ENCODE measurements at places on chromosomes 2 and 18.

DNA sequence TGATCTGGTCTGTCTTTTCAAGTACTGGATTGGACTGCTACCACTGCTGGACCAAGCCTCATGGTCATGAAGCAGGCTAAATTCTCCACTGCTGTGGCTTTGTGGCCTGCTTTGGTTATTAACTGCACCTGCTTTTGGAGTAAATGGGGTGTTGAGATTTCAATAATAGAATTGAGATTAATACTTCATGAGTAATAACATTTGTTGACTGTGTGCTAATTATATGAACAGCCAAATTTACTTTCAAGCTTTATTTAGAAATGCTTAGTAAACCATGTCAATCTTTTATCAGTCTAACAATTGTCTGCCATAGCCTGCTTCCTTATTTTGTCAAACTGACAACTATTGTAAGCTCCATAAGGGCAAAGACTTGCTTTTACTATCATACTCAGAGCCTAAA, 27.4 kb upstream of the MTIF2 start:
- DNase-seq, result no peak

GRCh38 chr18:9839853-9840252, 45.9 kb upstream of the TXNDC2 start:
- DNase-seq, result no peak

GRCh38 chr2:127104881-127105655, 1.9 kb downstream of the BIN1 start:
- DNase-seq, result no peak

DNA sequence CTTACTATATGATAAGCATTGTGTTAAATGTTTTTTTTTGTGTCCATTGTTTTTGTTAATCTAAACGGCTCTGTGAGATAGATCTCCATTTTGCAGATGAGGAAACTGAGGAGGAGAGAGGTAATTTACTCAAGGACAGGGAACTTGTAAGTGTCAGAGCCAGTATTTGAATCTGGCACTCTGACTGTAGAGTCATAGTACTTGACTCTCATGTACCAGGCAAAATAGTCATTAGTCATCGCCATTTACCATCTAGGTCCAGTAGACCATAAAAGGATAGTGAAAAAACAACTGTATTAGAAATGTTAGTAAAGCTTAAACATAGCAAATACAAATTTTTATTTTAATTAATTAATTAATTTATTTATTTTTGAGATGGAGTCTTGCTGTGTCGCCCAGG, 4.8 kb downstream of the PSMD14 start:
- DNase-seq, result no peak

GRCh38 chr18:45806226-45806625, 19.2 kb upstream of the SIGLEC15 start:
- DNase-seq, result no peak

DNA sequence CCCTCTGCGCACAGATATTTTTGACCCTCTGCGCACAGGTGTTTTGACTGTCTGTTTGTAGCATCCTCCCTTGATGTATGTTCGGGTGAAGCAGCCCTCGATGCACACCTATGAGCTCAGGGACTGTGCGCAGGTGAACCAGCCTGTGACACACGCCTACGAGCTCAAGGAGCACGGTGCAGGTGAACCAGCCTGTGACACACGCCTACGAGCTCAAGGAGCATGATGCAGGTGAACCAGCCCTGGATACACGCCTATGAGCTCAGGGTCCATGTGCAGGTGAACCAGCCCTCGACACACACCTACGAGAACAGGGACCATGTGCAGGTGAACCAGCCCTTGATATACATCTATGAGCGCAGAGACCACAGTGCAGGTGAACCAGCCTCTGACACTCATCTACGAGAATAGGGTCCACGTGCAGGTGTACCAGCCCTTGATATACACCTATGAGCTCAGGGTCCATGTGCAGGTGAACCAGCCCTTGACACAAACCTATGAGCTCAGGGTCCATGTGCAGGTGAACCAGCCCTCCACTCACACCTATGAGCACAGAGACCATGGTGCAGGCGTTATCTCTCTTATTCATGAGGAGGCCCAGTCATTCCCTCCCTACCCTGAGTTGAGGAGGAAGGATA, 33.9 kb downstream of the SH3BP4 start:
- DNase-seq, result no peak

GRCh38 chr2:224938651-224939182, 103.6 kb downstream of the DOCK10 start:
- no peak for DNase-seq

GRCh38 chr18:56407646-56408180, 230.7 kb downstream of the TXNL1 start:
- no peak for DNase-seq

DNA sequence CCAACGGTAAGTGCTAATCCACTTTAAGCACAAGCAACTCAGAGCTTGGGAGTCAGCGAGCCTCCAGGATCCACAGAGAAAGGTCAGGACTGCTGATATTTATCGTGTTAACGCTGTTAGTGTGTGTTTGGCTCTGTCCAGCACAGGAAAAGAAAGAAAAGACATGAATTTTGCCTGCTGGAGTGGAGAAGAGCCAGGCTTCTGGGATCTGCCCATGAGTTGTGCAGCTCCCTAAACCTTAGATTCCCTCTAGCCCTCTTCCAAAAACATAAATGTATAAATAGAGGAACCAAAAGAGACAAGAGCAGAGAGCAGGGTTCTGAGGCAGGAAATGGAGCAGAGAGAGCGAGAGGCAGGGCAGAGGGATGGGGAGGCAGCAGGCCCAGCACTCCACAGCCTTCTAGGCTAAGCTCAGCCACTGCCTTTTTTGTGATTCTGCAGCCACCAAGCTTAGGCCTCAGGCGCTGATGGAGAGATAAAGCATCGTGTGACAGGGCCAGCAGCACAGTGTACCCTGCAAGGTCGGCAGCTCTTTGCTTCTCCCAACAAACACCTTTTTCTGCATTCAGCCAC, 14.5 kb upstream of the MAT2A start:
- no peak for DNase-seq

DNA sequence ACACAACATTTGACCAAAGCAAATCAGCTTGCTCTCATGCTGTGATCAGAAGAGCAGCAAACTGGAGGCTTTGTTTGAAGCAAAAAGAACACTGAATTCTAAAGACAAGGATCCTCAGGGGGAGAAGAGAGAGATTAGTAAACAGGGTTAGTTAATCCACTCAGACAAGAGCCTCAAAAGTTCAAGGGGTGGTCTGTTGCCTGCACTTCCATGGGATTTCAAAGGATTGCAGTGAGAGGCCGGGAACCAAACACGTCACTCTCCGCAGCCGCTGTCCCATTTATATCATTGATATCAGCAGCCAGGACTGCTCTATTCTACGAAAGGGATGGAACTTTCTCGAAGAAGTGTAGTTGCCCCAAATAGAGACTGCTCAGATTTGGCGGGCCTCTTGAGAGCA, 97.8 kb upstream of the SP3 start:
- DNase-seq, result no peak

DNA sequence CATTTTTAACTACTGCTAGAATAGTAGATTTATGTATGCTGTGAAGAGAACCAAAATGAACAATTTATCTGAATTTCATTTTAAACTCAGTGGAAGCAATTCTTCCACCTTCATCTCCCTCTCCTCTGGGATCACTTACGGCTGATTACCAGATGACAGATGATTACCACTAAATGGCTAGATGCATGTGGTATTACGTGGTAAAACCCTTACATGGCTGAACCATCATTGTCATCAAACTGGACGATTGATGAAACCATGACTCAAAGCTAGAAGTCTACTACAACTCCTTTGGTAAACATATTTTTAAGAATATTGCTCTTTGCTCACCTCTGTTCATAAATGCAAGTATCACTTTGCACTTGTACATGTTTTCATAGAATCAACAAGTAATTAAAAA, 48.5 kb upstream of the DOCK10 start:
- no peak for DNase-seq

DNA sequence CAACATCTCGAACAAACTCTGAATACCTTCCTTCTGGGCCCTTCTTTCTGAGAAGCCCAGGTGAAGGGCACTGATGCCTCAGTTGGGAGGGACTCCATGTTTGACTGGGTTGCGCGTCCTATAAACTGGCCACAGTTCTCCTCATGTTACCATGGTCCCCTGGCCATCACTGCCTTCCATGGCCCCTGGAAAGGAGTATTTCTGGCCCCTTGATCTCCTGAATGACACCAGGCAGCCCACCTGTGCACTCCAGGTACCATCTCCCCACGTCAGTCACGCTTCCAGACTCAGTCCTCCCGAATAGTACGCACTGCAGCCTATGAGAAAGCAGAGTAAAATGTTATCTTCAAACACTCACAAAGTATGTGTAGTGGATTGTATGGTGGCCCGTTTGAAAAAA, 73.9 kb downstream of the ACKR3 start:
- DNase-seq, result no peak

GRCh38 chr2:206212673-206213513, 53.2 kb downstream of the EEF1B2 start:
- DNase-seq, result peak; percentile 28

DNA sequence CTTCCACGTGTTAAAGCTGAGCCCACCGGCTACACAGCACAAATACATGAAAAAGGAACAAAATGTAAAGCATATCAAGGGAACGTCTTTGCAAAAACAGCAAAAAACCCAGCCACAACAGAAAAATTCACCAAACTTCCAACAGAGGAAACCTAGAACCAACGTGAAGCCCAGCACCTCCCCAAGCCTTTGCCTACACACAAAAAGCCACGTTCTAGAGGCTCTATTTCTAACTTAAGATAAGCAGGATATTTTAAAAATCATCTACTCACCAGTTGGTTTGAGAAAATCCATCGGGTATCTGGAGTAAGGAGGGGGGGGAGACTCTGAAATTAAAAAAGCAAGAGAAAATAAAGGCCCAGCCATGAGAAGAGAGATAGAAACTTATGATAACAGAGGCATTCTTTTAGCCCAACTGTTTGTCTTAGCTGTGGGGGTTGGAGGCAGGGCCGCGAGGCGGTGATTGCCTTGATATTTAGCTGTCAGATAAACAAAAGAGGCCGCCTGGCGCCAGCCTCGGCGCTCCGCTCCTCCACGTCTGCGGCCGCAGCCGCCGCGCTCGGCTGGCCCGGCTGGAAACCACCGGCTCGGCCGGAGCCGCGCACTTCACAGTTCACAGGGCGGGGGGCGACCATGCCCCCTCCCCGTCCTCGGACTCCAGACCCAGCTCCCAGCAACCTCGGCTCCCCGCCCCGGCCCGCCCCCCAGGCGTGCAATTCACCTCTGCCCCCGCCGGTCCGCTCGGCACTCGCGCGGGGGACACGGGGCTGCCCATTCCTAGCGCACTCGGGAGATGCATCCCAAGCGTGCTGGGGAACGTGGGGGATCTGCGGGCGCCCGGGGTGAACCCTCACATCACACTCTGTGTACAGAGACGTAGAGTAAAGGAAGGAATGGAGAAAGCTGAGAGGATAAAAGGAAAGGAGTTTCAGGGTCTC, 2.4 kb downstream of the SMAD7 start:
- DNase-seq, result peak; percentile 60

- DNase-seq, result no peak
Measured at GRCh38 chr2:32422133-32422532, 65.3 kb downstream of the BIRC6 start.

- no peak for DNase-seq
Measured at GRCh38 chr2:206240327-206240726, 34.1 kb upstream of the ZDBF2 start.

- no peak for DNase-seq
Measured at GRCh38 chr2:172834881-172835280, 99.2 kb downstream of the RAPGEF4 start.

DNA sequence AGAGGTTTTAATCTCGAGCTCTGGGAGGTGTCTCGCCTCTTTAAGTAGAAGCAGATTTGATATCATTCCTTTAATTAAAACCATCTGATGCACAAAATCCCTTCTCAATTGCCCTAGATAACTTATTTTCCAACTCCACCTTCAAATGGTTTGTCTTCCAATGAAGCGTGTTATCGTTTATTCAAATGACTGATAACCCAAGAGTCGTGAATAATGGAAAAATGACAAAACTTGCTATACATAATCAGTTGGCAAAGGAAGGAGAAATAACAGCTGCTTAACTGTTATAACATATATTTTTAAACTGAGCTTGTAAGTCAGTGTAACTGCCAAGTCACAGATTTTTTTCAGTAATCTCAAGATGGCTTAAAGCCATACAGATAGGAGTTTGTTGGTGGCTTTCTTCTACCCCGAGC, 144.6 kb downstream of the QPCT start:
- no peak for DNase-seq

DNA sequence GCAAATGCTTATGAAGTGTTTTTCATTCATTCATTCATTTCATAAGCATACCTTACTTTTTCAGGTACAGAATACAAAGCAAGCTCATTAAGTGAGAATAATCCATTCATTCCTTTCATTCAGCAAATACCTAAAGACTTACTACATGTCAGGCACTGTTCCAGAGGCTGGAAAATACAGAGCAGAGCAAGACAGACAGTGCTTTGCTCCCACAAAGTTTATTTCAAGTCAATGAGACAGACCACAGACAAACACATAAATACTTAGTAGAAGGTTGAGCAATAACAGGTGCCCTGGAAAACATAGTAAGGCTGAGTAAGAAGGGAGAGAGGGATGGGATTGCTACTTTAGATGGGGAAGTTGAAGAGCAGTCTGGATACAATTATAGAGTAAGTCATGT, 309.8 kb downstream of the C1D start:
- DNase-seq, result no peak

DNA sequence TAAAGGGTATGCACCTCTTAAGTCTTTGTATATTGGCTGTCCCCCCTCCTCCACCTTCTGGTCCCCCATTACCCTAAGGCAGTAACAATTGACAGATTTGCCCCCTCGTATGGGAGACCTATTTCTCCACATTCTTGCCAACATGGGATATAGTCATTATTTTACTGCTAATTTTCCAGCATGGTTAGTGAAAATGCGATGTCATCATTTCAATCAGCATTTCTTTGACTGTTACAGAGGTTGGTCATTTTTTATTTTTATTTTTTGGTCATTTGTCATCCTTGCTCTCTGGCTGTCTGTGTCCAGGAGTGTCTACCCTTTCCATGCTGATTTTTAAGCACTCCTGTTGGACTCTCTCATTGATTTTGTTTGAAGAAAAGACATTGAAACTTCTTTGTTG, 45.4 kb upstream of the SPP2 start:
- DNase-seq, result no peak

GRCh38 chr2:135998879-135999278, 13.5 kb upstream of the DARS1 start:
- DNase-seq, result no peak

DNA sequence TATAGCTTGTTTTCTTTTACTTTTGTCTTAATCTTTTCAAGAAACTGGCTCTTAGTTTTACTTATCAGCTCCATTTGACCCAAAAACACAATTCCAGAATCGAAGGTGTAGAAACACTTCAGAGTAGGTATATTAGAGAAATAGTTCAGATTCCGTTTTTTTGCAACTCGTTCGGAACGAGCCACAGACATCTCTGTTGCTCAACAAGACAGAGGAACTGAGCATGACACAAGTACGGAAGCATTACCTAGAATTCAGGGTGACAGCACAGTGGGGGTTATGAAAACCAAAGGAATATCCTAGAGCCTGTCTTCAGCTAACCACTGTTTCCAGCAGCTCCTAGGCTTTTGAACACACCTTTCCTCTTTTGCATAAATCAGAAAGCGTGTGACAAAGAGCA, 5.0 kb downstream of the HRH4 start:
- DNase-seq, result no peak

All from NCI-H748 treated with DMSO at 0.1 percent for 48 hours (cell line).